Stimulated activated CD4-positive, alpha-beta T cell treated with anti-CD3 and anti-CD28 coated beads, TNF-alpha, amount 100 ng/mL, for 1 hour (primary cell): ENCODE measurements at places on chromosomes 1 and 21.
A peak's percentile ranks its signal among the peaks of the same experiment; 100 is the strongest.

- DNase-seq = no peak
Measured at GRCh38 chr1:19388980-19389379, 76.9 kb downstream of the SLC66A1 start.

DNA sequence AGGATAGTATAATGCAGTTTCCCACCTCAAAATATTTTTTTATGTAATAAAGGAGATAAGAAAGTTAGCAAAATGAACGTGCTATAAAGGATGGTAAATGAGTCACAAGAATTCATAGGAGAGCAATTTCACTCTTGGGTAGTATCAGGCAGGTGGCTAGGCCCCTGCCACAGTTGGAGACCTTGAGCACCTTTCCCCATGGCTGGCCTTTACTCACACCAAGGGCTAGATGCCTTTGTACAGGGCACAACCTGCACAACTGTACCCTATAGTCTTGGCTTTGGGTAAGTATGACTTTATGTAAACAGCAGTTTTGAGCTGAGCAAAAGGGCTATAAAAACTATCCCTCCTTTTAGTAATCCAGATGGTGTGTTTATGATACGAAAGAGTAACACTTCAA lies 85.1 kb downstream of the CTH start:
- no peak for DNase-seq

DNA sequence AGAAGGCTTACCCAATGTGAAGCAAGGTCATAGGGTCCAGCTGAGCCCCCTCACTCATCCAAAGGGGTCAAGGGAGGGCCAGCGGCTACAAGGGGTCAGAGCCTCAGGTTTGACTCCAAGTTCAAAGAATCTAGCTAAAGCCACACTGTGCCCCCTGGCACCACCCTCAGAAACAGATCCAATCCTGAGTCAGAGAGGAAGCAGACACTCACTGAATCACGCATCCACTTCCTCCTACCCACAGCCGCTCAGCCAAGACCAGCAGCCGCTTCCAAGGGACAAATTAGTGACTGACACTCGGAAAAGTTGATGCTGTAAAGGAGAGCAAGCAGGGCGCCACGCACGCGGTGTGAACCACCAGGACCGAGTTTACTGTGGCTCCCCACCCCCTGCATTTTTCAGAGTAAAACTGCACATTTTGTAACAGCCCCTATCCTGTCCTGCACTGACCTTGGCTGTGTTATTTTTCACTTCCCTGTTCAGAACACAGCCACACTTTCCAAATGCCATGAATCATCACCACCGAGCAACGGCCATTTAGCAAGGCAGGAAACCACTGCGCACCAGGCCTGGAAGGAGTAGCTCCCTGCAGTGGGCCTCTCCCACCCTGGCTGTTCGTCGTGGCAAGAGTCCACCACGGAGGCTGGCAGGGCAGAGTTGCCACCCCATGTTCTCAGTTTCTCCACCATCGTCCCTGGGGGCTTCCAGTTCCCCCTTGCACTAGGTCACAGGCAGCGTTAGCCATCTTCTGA lies 147.8 kb downstream of the TOMM20 start:
- peak; percentile 50 for DNase-seq

GRCh38 chr1:211536606-211537005 lies 42.4 kb downstream of the SLC30A1 start:
- no peak for DNase-seq

DNA sequence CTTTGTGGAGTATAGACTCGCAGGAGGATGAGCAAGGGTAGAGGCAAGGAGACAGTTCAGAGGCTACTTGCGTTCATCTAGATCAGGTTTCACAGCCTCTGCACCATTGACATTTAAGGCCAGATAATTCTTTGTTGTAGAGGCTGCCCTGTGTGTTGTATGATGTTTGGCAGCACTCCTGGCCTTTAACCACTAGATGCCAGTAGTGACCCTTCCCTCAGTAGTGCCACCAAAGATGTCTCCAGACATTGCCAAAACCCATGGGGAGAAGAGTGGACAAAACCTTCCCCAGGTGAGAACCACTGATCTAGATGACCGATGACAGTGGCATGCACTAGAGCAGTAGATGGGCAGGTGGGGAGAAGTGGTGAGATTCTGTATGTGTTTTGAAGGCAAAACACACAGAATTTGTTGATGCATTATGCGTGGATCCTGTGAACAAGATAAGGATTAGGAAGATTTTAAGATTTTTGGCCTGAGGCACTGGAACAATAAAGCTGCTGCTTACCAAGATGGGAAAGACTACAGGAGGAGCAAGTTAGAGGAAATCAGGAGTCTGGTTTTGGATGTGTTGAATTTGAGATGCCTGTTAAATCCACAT lies 9.9 kb upstream of the COG2 start:
- DNase-seq = no peak

DNA sequence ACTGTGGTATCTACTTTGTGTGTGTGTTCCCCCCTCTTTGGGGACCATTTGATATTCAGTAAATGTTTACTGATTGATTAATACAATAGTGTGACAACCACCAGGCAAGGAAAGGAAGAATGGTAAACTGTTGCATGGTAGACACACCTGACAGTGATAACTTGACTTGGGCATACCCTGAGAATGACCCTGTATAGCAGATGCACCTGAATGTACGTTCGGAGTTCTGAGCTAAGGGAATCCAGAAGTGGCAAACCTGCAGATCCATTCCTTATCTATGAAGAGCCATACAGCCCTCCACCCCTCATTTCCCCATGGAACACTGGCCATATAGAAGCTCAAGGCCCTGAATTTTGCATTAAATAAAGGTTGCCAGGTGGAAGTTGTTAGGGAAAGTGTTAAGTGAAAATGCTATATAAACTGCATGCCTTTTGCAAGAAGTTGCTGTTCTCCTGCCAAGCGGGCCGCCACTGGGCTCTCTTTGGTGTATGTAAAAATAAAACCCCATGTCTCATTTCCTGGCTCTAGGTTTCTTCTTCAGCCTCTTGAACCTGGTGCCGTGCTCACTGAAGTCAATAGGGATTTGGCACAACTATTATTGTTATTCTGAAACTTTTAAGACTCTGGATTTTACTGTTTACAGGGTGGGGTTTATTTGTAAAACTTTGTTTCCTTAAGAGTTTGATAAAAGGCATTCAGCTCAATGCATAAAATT lies 32.6 kb upstream of the DENND1B start:
- DNase-seq = no peak

DNA sequence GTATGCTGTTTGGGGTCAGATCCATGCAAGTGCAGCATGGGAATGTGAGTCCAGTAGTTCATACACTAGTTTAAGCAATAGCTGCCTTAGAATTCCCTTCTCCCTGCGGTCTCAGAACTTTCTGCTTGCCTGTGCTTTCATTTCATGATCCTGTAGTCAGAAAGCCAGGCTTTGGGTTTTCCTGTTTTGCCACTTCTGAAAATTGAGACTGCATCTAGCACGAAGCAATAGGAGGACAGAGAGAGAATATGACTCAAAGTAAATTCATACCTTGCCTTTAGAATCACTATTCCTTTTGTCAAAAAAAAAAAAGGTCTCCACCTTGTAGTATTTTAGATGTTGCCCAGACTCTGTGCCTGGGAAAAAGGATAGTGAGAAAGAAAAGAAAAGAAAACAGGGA lies 161.2 kb upstream of the SNX7 start:
- no peak for DNase-seq

DNA sequence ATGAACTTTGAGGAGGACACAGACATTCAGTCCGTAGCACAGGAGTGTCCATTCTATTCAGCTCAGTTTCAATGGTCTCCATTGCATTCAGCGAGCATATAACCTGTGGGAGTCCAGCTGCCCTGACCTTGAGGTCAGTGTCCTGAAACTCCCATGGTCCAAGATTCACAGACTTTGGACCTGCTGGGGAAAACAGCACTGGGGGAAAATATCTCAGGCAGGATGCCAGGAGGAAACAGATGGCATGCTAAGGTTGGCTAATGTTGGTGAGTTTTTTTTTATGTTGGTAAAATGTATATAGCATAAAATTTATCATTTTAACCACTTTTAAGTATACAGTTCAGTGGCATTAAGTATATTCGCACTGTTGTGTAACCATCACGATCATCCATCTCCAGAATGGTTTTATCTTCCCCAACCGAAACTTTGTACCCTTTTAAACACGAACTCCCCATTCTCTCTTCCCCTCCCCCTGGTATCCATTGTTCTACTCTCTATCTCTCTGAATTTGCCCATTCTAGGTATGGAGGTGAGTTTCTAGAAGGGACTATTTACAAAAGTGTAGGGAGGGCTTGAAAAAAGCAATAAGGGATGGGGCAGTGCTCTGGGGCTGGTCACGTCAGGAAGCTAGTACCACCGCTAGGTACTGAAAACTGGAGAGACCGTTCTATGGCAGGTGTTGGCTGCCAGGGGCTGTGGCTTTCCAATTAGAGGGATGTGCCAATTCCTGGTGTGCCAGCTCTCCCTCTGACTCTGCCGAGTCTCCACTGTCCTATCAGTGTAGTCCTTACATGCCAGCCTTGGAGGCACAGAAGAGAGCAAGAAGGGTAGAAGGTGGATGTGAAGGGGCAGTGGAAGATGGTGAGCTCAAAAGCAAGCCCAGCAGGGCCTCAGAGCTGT lies 85.3 kb downstream of the FOXD2 start:
- DNase-seq = no peak

DNA sequence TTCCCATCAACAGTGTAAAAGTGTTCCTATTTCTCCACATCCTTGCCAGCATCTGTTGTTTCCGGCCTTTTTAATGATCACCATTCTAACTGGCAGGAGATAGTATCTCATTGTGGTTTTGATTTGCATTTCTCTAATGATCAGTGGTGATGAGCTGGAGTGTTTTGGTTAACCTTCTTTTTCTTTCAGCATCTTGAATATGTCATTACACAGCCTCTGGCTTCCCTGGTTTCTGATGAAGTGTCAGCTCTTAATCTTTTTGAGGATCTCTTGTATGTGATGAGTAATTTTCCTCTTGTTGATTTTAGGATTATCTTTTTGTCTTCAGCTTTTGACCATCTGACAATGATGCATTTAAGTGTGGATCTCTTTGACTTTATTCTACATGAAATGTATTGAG lies 133.2 kb upstream of the GRIK3 start:
- no peak for DNase-seq

- no peak for DNase-seq
Measured at GRCh38 chr1:42456754-42457089, 379 bp downstream of the PPCS start.

- no peak for DNase-seq
Measured at GRCh38 chr1:46131712-46132528, 509 bp downstream of the PIK3R3 start.

DNA sequence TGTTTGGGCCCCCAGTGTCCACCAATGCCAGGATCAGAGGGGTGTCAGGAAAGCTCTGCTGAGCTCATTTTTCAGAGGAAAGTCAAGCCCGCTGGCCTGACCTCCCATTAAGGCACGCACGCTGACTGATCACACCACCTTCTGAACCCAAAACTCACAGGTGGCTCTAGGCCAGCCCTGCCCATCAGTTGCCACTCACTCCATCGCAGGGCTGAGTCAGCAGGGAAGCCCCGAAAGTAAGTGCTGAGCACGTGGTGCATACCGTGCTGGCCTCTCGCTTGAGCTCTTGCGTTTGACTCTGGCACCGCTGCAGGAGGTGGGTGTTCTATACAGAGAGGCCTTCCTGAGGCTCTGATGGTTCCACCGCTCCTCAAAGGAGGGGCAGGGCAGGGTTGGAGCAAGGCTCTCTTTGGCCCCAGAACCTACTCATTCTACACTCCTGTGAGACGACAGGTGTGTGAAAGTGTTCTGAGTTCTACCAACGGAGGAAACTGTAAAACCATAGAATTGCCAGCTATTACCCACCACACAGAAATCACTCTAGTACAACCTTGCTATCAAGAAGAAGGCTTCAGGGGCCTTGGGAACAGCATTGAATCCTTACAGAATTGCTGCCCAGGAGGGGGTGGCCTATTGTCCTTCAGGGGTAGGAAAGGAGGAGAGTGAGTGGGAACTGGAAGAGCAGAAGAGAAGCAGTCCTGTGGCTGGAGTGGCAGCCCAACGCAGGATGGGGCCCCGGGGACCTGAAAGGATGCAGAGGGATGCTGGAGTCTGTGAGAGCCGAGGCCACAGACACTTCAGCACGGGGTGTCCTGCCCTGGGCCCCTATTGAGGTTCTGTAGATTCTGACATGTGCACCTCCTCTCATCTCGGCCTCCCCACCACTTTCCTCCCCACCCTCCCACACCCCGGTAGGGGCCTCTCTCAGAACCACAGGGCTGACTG lies 214.7 kb upstream of the EDN2 start:
- DNase-seq = no peak

GRCh38 chr1:8450312-8450711 lies 132.4 kb downstream of the SLC45A1 start:
- DNase-seq = no peak

GRCh38 chr1:224592636-224593582 lies 23.2 kb upstream of the CNIH3 start:
- no peak for DNase-seq

DNA sequence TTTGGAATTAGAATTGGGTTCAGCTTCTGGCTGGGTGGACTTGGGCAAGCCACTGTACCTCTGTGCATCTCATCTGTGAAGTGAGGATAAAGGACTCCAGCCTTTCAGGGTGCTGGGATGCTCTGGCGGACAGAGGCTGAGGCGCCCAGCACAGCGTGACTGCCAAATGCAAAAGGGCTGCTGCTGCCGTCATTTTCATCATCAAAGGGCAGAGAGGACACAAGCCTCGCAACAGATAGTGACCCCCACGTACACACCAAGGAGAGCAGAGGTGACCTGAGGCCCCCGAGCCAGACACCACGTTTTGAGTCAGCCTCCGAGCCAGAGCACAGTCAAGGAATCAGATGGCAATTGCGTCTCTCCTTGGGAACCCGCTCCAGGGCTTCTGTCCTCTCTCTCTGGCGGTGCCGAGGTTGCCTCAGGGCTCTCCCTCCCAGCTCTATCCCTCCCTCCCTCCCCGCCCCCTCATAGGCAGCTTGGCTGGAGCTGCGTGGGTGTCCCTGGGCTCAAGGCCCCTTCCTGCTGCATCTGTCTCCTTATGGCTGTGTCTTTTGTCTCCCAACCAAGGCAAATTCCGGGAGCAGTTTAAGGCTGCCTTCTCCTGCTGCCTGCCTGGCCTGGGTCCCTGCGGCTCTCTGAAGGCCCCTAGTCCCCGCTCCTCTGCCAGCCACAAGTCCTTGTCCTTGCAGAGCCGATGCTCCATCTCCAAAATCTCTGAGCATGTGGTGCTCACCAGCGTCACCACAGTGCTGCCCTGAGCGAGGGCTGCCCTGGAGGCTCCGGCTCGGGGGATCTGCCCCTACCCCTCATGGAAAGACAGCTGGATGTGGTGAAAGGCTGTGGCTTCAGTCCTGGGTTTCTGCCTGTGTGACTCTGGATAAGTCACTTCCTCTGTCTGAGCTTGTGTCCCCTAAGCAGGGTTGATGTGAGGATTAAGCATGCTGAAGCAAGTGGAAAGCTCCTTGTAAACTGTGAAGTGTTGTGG lies 9.0 kb downstream of the HCRTR1 start:
- DNase-seq = no peak

- DNase-seq = no peak
Measured at GRCh38 chr1:226627050-226627755, 78.6 kb downstream of the STUM start.

- DNase-seq = no peak
Measured at GRCh38 chr1:40907899-40908298, 45.7 kb upstream of the CITED4 start.

- DNase-seq = no peak
Measured at GRCh38 chr1:241702442-241703373, 50.6 kb downstream of the WDR64 start.
